Hematopoietic multipotent progenitor cell treated with erythropoietin and hydrocortisone succinate and interleukin-3 and kit ligand, for 8 days (in vitro differentiated cells): ENCODE measurements at places on chromosomes 6 and 20.

DNA sequence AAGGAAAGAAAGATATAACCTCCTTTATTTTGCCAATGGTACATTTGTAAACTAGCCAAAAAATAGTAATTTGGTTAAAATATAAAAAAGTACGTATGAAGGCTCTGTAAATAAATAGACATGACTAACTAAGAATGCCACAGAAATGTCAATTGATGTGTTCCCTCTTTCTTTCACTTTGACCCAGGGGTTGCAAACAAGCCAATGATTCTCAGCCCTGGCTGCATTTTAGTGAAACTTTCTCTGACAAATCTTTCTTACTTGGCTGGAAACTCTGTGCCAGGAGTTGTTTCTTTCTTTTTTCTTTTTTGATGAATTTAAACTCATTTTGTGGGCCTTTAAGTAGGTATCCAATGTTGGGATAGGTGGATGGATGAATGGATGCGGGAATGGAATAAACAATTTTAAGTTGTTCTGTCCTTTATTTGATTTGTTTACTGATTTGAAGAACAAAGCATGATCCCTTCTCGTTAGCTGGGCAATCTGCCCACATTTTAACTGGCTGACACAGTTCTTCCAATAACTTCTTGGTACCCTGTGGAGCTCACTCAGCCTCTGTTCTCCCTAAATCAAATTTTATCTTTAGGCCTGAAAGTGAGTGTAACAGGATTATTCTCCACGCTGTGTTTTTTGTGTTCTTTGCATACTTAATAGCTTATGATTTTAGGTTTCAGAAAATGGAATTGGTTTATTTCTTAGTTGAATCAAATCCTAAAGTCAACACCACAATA lies 58.6 kb upstream of the GCLC start:
- no peak for DNase-seq

DNA sequence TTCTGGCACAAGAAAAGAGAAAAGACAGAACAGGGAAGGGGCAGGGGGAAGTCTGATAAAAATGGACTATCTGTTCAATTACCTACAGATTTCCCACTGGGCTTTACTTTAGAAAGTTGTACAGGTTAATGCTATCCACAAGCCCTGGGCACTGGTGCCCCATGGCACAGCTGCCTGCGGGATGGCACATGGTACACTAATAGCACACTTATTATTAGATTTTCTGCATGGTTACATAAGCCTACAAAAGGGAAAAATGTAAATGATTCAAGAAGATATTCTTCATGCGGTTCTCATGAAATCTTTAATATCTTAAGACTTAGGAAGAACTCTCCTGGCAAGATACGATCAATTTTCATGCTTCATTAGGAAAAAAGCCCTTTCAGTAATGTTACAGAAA lies 137.5 kb downstream of the GMPR start:
- no peak for DNase-seq

- no peak for DNase-seq
These were observed 39.9 kb downstream of the TMEM242 start for GRCh38 chr6:157283330-157283898.

GRCh38 chr20:34185766-34186620 lies 55.2 kb upstream of the ASIP start:
- no peak for DNase-seq
